8988T (cell line): ENCODE measurements at places on chromosomes 12 and 14.

- DNase-seq, result no peak
Measured at GRCh38 chr14:69985463-69985862, 106.2 kb downstream of the SMOC1 start.

GRCh38 chr12:92570056-92570753, 132.6 kb upstream of the PLEKHG7 start:
- DNase-seq, result no peak

- no peak for DNase-seq
Measured at GRCh38 chr12:76696186-76696585, 67.7 kb upstream of the ZDHHC17 start.

DNA sequence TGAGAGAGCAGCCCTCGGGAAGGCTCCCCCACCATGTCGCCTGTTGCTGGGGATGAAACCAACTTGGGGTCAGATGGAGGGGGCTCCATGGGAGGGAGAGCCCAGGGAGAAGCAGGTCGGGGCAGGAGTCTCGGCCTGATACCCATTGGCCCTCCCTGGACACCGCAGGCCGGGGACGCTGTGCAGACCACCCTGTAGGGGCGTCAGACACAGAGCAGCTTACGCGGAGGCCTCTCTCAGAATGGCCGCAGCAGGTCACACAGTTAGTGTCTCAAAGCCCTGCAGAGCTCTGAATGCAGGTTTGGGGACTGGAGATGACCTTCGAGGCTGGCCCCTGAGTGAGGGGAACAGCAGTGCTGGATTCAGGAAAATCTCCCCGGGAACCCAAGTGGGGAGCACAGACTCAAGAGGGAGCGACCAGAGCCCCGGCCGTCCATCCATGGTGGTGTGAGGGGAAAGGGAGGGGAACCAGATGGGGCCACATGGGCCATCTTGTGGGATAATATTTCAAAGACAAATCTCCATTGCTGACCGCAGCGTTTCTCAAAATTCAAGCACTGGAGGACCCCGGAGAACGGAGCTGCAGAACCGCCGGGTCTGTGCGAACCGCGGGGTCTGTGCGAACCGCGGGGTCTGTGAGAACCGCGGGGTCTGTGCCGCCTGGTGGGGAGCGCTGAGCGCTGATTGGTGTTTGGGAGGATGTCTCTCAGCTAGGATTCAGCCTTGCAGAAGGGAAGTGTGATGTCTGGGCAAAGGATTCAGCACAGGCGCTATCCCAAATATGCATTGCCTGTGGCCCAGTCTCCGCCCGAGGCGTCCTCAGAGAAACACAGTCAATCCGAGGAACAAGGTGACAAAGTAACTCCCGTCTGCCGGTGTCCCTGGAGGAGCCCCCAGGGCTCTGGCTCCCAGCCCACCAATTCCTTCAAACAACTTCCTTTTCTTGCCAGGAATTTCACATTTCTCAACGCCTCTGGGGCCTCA, 324.4 kb upstream of the RTL1 start:
- no peak for DNase-seq

DNA sequence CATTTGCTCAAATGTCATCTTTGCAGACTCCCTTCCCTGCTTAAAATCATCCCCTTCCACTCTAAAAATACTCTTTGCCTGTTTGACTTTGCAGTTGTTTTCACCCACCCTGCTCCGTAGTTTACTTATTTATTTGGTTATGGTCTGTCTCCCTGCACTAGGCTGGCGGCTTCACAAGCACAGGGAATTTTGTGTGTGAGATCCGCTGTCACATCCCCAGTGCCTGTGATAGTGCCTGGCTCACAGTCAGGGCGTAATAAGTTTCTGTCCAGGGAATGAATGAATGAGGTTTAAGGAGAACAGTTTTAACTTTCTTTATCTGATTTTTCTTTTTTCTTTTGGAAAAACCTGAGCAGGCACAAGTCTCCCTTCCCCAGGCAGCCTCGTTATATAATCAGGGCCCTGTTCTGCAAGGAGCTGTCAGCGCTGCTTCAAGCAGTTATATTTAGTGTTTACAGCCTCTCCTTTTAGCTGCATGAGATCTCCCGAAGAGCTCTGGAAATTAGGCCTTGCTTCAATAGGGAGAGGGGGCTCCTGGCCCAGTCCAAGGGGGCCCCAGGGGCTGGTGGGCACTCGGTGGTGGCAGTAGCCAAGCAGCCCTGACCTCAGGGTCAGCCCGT, 107.1 kb downstream of the AACS start:
- no peak for DNase-seq

DNA sequence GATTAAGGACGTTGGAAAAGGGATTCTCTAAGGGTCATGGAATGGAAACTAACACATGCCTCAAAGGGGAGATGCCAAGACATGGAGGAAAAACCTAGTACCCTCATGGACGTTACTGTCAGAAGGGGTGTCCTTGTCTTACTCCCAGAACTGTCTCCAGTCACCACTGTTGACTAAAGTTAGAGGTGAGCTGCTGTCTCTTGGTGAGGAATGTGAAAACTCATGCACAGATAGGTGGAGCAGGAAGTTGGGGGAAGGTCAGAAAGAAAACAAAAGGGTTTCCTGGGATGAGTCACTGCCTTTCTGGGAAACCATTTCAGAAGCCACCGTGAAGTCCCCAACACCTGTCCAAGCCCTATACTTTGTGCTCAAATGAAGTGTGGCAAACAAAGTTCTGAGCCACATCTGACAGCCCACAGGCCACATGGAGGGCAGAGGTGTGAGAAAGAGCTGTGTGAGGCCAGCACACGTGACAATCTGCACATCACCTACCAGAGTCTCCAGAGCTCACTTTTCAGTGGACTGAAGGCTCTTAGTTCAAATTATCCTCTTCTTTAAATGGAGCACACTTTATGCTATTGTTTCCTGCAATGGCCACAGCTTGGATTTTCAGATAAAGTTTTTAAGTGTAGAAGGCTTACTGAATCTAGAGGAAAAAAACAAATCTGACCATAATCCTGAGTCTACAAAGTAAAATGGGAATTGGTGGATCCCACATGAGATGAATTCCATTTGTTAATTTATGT, 92.9 kb upstream of the EGLN3 start:
- DNase-seq, result peak; percentile 34

DNA sequence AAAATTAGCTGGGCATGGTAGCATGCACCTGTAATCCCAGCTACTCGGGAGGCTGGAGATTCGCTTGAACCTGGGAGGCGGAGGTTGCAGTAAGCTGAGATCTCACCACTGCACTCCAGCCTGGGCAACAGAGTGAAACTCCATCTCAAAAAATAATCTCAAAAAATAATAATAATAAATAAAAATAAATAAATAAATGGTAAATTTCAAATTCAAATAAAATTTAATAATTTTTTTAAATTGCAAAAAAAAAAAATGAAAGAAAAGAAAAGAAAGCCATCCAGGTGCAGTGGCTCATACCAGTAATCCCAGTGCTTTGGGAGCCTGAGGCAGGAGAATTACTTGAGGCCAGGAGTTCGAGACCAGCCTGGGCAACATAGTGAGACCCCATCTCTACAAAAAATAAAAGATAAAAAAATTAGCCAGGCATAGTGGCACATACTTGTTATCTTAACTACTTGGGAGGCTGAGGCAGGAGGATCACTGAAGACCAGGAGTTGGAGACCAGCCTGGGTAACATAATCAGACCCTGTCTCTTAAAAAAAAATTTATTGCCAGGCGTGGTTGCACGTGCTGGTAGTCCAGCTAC, 36.4 kb downstream of the ALDH2 start:
- DNase-seq, result no peak
